ENCODE measurements at places on chromosomes 5 and 9. TPM values are rescaled to one million over a fixed set of nuclear protein-coding genes. Genes with fewer than 3 reads are reported as not detected.
A peak's percentile ranks its signal among the peaks of the same experiment; 100 is the strongest.

CDH10 gene
- not detected for total RNA-seq

ARID3C gene
- total RNA-seq: not detected

DNA sequence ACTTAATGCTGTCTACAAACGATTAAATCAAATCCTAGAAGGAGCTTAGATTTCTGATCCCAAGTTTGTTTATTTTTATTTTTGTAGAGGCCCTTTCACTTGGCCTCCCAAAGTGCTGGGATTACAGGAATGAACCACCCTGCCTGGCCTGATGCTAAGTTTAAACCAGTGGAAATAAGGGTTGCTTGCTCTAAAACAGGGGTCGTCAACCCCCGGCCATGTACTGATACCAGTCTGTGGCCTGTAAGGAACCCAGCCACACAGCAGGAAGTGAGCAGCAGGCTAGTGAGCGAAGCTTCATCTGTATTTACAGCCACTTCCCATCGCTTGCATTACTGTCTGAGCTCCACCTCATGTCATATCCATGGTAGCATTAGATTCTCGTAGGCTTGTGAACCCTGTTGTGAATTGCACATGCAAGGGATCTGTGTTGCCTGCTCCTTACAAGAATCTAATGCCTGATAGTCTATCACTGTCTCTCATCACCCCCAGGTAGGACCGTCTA lies 11.4 kb downstream of the TTC1 start:
- DNase-seq: no peak
- H3K36me3 ChIP-seq: peaks cover 58% of the 10 kb centered on the region
- H3K27me3 ChIP-seq: no peaks in the 10 kb centered on the region
- H3K4me3 ChIP-seq: no peak overlapping the region

DNA sequence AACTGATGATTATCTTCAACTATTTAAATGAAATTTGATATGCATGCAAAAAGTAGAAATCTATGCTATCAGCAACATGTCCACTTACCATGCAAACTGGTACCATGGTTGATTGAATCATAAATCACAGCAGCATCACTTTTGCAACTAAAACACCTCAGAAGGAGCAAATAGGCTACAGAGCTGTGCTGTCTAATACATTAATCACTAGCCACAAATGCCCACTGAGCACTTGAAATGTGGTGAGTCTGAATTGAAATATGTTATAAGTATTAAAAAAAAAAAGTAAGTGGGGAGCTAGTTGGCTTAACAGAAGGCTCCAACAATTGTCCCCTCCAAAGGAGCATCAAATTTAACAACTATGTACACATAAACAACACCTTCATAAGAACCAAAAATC lies 112.5 kb downstream of the FAM114A2 start:
- no peaks in the 10 kb centered on the region for H3K36me3 ChIP-seq
- H3K27me3 ChIP-seq: peaks cover 14% of the 10 kb centered on the region
- no peak overlapping the region for H3K27ac ChIP-seq
- no peaks in the 10 kb centered on the region for H3K4me1 ChIP-seq
- no peak overlapping the region for H3K4me3 ChIP-seq

DNA sequence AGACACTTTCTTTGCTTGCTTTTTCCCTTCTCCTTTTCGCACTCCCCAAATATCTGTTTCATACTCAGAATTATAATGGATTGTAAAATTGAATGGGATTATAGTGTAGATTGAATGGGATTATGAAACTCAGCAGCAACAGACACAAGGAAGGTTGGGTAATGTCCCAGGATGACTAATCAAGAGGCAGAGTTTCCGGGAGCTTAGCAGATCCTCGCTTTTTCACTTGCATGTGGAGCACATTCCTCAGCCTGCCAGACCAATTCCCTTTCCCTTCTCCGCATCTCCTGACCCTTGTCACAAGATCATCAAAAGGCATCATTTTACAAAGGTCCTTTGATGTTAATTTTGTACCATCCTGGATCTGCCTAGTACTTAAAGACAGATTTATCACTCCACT lies 55.1 kb upstream of the SLC1A1 start:
- no peak overlapping the region for H3K4me3 ChIP-seq
- H3K27ac ChIP-seq: no peak overlapping the region
- DNase-seq: no peak

DNA sequence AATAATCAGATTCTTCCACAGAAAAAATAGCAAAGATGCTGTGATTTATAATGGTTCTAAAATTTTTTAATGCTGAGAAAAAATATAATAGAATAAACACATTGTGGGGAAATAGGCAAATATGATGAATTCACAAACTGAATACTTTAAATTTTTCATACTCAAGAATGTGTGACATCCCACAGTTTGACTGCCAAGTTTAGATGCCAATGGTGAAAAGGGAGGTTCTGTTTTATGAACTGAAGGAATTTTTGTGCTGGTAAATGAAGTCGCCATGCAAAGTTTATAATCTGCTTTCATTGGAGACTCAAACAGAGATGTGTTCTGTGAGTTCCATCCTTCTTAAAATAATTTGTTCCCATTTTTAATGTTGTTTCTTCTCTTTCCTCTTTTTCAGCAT lies 367.5 kb upstream of the ADAMTS16 start:
- DNase-seq: no peak
- H3K27me3 ChIP-seq: no peaks in the 10 kb centered on the region
- no peak overlapping the region for H3K27ac ChIP-seq
- H3K4me3 ChIP-seq: no peak overlapping the region

ENTPD2 gene
- not detected for total RNA-seq

- H3K27ac ChIP-seq: no peak overlapping the region
- H3K27me3 ChIP-seq: no peaks in the 10 kb centered on the region
- H3K4me1 ChIP-seq: no peaks in the 10 kb centered on the region
- no peak overlapping the region for H3K4me3 ChIP-seq
- no peak for DNase-seq
These were observed 31.4 kb upstream of the MYOT start for GRCh38 chr5:137836298-137836697.

DOCK8 gene
- 207 TPM for total RNA-seq

- no peak for DNase-seq
- no peak overlapping the region for H3K27ac ChIP-seq
- no peaks in the 10 kb centered on the region for H3K36me3 ChIP-seq
- no peak overlapping the region for H3K4me3 ChIP-seq
- no peaks in the 10 kb centered on the region for H3K4me1 ChIP-seq
These were observed 323.4 kb downstream of the CHSY3 start for GRCh38 chr5:130227699-130228098.

GRCh38 chr5:5385331-5385662 lies 37.2 kb upstream of the ICE1 start:
- H3K27me3 ChIP-seq: no peaks in the 10 kb centered on the region
- H3K27ac ChIP-seq: no peak overlapping the region
- no peak for DNase-seq

DNA sequence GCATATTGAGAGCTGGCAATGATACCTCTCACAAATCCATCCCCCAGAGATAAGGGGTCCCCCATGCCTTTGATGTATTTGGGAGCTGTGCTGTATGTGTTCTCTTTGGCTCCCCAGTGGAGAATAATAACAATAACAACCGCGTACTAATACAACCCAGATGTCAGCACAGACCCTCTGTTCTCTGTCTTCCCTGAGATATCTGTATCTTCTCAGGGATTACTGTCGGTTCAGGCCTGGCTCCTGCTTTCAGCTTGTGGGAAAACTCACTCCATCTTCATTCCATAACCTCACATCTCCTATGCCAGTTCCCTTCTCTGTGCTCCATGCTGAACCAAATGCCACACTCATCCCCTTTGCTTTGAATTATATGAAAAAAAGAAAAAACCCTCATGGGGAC lies 76.2 kb downstream of the TMC1 start:
- no peak overlapping the region for H3K27ac ChIP-seq
- peaks cover 4% of the 10 kb centered on the region for H3K4me1 ChIP-seq
- DNase-seq: no peak
- no peak overlapping the region for H3K4me3 ChIP-seq

GRCh38 chr9:126523611-126524111 lies 90.1 kb upstream of the LMX1B start:
- H3K4me3 ChIP-seq: peak overlapping the region; percentile 78
- H3K27ac ChIP-seq: peak overlapping the region; percentile 38
- no peak for DNase-seq
- peaks cover 21% of the 10 kb centered on the region for H3K4me1 ChIP-seq

DNA sequence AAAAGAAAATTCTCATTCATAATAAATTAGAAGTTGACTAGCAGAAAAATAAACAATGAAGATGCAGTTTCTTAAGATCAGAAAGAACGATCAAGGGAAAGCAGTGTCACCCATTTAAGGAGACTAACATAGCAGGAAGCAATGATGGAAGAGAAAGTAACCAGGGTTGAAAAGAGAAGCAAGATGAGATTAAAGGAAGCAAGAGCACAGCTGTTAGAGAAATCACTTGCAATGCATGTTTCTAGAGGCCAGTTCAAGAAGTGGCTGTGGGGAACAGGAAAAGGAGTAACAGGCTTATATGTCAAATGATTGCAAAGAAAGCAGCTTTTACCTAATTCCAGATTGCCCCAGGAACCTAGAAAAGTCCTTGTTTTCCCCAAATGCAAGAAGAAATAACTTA lies 46.8 kb upstream of the SLC1A1 start:
- DNase-seq: no peak
- no peak overlapping the region for H3K4me3 ChIP-seq
- H3K36me3 ChIP-seq: no peaks in the 10 kb centered on the region
- no peak overlapping the region for H3K27ac ChIP-seq
- H3K27me3 ChIP-seq: no peaks in the 10 kb centered on the region

PLAC8L1 gene
- total RNA-seq: 0.37 TPM
